Stimulated activated CD8-positive, alpha-beta memory T cell treated with anti-CD3 and anti-CD28 coated beads, Interleukin-7, amount 100 ng/mL, for 1 hour (primary cell): ENCODE measurements at places on chromosomes 3 and 15.
A peak's percentile ranks its signal among the peaks of the same experiment; 100 is the strongest.

DNA sequence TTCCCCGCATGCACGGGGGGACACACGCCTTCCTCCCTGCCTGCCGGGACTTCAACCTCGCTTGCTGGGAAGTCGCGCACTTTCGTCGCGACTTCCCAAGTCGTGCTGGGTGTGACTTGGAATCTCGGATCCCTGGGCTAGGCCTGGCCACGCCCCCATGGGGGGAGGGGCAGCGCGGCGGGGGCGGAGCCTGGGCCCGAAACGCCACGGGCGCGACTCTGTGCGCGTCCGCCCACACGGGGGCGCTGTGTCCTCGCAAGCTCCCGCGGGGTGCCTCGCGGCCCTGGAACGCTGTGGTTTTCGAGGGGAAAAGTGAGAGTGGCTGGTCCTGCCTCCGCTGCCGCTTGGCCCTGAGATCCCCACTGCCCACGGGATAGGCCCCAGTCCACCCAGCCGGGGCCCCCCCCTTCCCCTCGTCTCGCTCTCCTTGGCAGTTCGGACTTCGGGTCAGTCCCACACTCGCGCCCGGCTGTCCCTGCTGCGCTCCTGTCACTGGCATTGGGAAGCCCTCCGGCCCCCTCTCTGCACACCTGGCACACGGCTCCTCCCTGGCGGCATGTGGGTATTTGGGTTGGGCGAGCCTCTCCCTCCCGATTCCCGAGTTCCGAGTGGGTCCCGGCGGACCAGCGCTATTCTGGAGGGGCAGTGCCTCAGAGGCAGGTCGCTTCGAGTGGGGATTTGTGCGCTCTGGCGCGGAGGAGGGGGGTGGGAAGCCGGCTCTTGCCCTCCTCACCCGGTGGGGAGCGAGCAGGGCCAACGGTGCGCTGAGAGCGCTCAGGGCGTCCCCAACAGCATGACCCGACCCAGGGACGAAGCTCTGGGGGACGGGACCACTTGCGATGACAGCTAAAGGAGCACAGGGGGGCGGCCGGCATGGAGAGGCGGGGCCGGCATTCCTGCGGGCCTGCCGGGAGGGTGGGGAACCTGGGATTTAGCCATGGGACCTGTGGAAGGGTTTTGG is 23.6 kb downstream of the SEC61A1 start:
- DNase-seq: peak; percentile 74

DNA sequence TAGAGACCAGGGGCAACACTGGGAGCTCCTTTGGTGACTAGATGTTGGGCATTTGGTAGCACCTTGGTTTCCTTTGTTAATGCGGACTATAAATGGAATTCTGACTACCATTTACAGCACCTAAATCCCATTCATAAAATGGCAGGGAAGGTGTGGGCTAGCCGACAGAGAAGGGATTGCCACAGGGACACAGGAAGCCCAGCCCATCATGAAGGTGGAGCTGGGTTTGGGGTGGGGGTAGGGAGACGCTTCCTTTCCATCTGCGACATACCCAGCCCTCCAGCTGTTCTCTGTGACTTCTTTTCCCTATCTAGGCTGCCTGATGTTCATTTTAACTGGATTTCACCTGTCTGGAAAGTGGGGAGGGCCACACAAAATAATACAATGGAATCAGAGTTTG is 21.0 kb downstream of the ABHD2 start:
- no peak for DNase-seq

- DNase-seq: peak; percentile 42
Measured at GRCh38 chr15:81296673-81297072, 27.3 kb downstream of the STARD5 start.

DNA sequence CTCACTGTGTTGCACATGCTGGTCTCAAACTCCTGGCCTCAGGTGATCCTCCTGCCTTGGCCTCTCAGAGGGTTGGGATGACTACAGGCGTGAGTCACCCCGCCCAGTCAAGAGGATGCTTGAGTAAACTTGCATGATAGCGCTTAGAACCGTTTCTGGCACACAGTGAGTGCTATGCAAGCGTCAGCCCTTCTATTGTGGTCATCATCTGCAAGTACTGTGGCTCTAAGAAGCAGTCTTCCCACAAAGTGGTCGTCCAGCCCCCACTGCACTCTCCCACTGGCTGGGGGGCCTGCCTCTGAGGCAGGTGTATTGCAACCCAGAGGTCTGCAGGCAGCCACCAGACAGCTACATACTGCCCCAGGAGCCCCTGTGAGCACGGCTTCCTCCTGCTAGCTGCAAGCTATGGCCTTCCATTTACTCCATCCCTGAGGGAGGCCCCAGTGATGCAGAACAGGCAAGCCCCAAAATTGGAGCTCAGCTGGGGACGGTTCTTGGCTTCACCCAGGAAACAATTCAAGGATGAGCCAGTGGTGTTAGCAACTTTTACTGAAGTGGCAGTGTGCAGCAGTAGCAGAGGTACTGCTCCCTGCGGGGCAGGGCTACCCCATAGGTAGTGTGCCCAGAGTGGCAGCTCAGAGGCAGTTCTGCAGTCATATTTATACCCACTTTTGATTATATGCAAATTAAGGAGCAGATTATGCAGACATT is 95.4 kb downstream of the LSM3 start:
- DNase-seq: no peak

GRCh38 chr3:134481166-134481565 is 4.6 kb downstream of the ANAPC13 start:
- no peak for DNase-seq

GRCh38 chr3:15301761-15302160 is 30.6 kb downstream of the SH3BP5 start:
- no peak for DNase-seq

- no peak for DNase-seq
Measured at GRCh38 chr15:45641999-45642932, 7.4 kb downstream of the SQOR start.

- DNase-seq: no peak
Measured at GRCh38 chr15:100669260-100669659, 66.9 kb downstream of the ASB7 start.

- DNase-seq: no peak
Measured at GRCh38 chr15:80878867-80879250, 99.7 kb downstream of the CEMIP start.

GRCh38 chr15:69963385-69963784 is 134.3 kb downstream of the TLE3 start:
- DNase-seq: no peak

- DNase-seq: no peak
Measured at GRCh38 chr3:188255190-188255589, 101.2 kb downstream of the LPP start.
